Aorta (tissue), 5 donors: ENCODE measurements at places on chromosomes 4 and X.

DNA sequence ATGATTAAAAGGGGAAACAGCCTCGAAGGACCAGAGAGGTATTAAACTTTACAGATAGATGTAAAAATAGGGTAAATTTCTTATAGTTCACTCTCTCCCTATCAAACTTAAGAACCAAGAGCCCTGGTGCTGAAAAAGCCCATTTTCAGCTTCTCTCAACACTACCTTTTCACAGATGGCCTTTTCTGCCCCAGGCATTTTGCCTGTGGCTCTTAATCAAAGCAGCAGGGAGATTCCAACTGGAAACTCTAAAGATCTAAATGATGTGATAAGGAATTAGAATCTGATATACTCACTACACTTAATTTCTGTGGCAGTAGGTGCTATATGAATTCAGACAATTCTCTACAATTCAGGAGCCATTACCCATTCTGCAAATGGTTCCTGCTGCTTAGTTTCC lies 60.0 kb downstream of the AMMECR1 start:
- no peaks in the 10 kb centered on the region for H3K27me3 ChIP-seq
- H3K4me1 ChIP-seq: no peaks in the 10 kb centered on the region
- H3K36me3 ChIP-seq: no peaks in the 10 kb centered on the region

DNA sequence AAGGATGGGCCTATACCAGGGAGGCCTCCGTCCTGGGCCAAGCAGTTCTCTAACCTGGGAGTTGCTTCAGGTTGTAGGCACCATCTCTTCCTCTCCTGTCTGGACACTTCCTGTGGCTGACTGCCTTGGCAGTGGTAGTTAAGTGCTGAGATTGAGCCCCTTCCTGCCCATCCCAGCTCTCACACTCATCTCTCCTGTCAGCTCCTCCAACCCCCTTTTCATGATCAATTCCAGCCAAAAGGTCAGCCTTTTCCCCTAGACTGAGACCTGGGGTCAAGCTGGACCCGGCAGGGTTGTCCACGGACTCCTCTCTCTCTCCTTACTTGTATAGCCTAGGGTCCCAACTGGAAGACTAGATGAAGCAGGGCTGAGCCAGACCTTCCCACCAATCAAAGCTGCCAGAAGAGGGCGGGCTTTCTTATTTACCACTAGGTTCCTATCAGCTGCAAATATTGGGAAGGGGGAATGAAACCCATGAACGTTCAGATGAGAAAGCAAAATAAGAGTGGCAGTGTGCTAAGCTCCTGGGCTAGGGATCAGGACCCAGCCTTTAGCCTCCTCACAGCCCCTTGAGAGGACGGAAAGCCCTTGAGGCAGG lies 34.5 kb downstream of the KDM5C start:
- no peak for DNase-seq
- H3K27me3 ChIP-seq: no peaks in the 10 kb centered on the region
- H3K4me1 ChIP-seq: no peaks in the 10 kb centered on the region
- no peak overlapping the region for H3K4me3 ChIP-seq
- no peaks in the 10 kb centered on the region for H3K36me3 ChIP-seq

DNA sequence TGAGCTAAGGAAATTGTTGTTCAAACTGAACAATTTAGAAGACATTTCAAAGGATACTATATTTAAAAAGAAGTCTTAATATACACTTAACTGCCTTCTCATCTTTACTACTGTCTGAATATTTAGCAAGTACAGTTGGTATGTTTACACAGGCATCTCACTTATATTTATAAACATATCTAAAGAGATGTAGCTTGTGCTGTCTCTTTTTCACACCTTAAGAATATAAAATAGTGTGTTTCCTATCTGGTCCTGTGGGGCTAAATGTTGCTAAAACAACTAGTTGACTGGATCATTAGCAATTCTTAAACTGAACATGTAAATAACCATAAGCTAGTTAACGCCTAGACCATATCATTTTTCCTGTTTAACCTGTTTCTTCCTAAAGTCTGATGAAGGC lies 336.3 kb downstream of the PPP3CA start:
- H3K4me1 ChIP-seq: no peaks in the 10 kb centered on the region
- no peaks in the 10 kb centered on the region for H3K27me3 ChIP-seq
- DNase-seq: no peak
- H3K4me3 ChIP-seq: no peak overlapping the region
- no peak overlapping the region for H3K27ac ChIP-seq
- no peaks in the 10 kb centered on the region for H3K36me3 ChIP-seq

GRCh38 chrX:42934020-42934726 lies 156.2 kb upstream of the PPP1R2C start:
- DNase-seq: no peak
- H3K4me3 ChIP-seq: no peak overlapping the region
- H3K4me1 ChIP-seq: no peaks in the 10 kb centered on the region
- H3K27ac ChIP-seq: no peak overlapping the region
